T-helper 2 cell treated with Interferon-gamma antibody and Interleukin-4, amounts not matched to agents 5 μg/mL and 100 μg/mL, for 36 hours (primary cell): ENCODE measurements at places on chromosomes 7 and 10.

GRCh38 chr10:127735156-127735555 is 1.8 kb upstream of the FOXI2 start:
- DNase-seq, result no peak

GRCh38 chr7:40301486-40302068 is 166.8 kb downstream of the SUGCT start:
- no peak for DNase-seq

GRCh38 chr10:33617381-33618080 is 283.1 kb upstream of the NRP1 start:
- no peak for DNase-seq

GRCh38 chr10:131573707-131574106 is 262.2 kb upstream of the TCERG1L start:
- no peak for DNase-seq

DNA sequence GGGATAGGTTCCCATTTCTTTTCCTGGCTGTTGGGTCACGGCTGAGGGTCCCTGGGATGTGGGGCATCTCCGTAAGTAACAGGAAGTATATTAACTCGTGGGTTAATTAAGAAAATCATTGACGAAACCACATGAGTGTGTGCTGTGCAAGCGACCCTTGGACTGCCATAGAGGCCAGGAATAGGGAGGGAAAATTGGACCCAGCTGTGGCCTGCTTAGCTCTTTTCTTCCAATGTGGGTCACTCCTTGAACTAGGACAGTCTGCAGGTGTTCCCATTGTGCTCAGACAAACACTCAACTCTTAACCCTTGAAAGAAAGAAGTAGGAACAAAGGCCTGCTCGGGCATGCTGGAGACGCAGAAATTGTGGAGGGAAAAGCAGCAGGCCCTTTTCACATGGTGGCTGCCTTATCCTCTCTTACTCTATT is 25.6 kb upstream of the PLEKHA1 start:
- no peak for DNase-seq

DNA sequence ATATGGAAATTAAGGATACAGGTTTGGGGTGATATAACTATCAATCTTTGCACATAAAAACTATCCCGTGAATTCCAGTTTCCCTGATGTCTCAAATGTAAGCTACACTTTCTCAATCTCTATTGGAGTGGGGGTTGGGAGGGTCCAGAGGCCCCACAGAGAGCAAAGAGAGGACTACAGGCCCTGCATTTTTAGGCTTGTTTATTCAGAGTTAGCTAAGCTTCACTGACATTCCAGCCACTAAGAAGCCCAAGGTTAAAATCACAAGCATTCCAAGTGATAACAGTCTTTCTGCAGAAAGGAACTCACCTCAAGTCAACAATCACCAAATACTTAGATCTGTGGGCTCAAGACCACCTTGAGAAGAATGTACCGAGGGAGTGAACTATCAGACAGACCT is 31.6 kb upstream of the LAMB1 start:
- no peak for DNase-seq

- no peak for DNase-seq
Observed at GRCh38 chr10:35372329-35372728, 36.0 kb downstream of the CCNY start.

DNA sequence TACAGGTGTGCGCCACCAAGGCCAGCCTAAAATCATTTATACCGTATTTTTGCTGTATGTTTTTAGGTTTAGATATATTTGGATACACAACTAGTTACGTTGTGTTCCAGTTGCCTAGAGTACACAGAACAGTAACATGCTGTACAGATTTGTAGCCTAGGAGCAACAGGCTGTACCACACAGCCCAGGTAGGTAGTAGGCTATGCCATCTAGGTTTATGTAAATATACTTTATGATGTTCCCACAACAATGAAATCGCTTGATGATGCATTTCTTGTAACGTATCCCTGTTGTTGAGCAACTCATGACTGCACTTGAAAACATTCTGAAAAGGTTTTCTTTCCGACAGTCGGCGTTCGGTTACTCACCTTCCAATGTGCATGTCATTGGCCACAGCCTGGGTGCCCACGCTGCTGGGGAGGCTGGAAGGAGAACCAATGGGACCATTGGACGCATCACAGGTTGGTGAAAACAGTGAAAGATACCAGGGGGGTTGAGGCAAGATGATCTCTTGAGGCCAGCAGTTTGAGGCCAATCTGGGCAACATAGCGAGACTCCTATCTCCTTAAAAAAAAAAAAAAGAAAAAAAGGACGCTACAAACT is 7.7 kb downstream of the PNLIP start:
- no peak for DNase-seq

DNA sequence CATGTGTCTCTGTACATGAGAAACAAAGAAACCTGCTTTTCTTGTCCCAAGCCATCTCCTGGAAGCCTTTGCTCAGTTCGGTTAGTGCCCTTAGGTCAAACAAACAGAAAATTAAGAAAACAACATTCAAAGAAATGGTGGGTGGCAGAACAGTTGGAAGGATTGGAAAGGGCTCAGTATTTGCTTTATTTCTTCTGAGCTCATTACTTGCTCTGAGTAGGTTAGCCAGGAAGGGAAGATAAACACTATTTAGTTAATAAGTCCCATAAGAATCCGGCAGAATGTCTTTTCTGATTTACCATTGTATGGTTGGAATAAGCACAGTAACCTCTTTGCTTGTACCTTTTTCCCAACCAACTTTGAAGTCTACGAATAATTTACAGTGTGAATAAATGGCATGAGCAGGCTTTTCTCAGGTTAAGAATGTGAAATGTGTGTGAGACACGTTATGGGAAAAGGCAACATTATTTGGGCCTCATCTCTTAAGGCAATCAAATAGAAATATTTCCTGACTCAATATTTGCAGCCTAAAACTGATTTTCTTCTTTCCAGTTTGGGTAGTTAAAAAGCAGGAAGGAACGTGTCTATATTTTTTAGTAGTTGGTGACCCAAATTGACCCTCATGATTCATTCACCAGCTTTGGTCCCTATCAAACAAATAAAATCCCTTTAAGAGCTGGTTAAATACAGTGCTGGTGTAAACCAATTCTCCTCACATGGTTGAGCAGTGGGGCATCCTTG is 158.5 kb downstream of the DKK1 start:
- no peak for DNase-seq

GRCh38 chr7:110521357-110521911 is 569.5 kb upstream of the LRRN3 start:
- no peak for DNase-seq
